CD4-positive, alpha-beta T cell treated with Interleukin-1 beta for 1 hour (primary cell): ENCODE measurements at places on chromosomes 11 and 22.

GRCh38 chr22:32097881-32098499, 54.9 kb downstream of the SLC5A1 start:
- no peak for DNase-seq

DNA sequence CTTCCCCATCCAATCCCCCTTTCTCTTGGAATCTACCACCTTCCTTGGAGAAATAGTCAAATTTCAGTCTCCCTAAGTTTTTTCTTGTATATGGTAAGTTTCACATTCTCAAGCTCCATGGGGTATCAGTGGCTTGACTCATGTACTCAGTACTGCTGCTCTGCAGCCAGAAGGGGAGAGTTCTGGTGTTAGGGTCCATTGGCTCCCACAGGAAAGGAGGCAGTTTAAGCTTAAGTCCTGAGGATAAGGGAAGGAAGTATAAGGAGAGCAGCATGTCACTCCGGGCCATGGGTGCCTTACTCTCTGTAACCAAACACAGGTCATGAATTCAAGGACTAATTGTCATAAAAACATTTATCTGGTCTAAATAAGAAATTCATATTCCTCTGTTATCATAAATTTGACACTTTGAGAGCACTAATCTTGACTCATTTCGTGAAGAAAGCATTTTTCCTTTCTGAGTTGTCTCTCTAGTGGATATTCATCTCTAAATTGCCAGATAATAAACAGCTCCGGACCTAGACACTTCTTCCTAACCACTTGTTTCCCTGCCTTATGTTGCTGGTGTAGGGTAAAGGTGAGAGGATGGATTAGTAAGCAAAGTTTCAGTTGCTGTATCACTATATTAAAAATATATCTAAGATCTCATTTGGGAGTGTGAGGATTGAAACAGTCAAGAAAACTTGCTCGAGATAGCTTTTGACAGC, 20.1 kb upstream of the SORL1 start:
- DNase-seq = no peak

GRCh38 chr22:29080106-29080975, 7.5 kb downstream of the KREMEN1 start:
- no peak for DNase-seq

DNA sequence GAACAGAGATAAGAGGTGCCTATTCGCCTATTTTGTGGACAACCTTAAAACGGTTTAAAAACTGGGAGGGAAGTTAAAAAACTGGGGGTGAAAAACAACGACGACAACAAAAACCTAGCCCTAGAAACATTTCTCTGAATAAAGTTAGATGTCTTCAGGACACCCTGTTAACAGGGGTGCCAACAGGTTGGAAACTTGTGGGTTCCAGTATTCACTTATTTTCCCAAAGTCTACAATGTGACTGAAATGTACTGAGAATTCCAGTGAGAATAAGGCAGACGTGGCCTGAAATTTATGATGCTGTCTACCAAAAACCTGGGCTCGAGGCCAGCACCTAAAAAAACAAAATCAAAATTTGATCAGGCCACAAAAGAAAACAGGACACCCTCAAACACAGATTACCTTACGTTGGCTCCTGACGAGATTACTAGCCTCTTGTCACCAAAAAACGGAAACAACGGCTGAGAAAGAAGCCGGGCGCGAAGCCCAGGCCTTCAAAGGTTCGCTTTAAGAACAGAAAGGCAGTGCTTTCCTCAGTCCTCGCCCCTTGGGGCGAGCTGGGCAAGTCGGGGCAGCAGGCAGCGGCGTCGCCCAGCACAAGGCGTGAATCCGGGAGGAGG, 906 bp downstream of the CCDC90B start:
- DNase-seq = no peak

GRCh38 chr11:119195680-119196079, 10.4 kb downstream of the NHERF4 start:
- DNase-seq = no peak

DNA sequence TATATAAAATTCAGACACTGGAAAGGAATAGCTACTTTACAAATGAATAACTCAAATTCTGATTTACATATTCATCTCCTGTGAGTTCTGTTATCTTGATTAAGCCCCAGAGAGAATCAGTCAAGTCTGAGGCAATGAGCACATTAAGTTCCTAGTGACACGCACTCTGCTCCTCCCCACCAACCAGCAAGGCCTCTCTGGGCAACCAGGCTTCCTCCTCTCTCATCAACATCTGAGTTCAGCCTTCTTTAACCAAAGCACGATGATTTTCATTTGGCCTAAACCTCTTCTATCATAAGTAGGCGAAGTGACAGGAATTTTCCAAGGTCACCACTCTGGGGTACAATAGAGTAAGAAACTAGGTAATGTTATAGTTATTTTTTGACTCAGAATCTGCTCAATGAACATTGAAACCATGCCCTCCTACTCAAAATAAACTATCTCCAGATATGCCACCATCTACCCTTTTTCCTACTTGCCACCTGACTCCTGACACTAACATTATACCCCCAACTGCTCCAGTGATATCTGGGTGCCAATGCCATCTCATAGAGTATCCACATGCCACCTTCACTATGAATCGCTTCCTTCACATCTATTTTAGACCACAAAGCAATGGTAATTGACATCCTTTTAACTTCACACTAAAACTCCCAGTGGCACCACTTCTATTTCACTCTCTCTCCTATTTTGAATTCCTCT, 114.8 kb downstream of the FAM76B start:
- no peak for DNase-seq

GRCh38 chr11:103714246-103714645, 322.2 kb upstream of the DDI1 start:
- no peak for DNase-seq

DNA sequence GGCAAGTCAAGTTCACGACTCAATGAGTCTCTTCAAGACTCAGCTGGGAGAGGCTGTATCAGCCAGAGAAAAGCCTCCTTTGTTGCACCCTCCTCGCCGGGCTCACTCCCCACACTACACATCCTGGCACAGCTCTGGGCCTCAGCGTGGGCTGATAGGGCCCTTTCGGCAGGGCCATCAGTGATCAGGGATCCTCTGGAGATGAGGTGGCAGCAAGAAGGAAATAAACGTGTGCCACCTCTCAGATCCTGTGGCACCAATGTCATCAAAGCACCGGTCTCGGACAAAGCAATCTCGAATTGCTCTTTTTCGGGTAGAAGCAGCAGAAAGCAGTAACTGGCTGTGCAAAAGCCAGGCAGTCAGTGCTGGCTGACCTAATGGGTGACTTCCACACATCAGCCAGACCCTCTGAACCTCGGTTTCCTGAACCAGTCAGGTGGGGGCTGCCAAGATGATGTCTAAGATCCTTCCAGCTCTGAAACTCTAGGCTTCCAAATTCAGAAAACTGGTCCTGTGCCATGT, 2.1 kb downstream of the EHD1 start:
- no peak for DNase-seq

DNA sequence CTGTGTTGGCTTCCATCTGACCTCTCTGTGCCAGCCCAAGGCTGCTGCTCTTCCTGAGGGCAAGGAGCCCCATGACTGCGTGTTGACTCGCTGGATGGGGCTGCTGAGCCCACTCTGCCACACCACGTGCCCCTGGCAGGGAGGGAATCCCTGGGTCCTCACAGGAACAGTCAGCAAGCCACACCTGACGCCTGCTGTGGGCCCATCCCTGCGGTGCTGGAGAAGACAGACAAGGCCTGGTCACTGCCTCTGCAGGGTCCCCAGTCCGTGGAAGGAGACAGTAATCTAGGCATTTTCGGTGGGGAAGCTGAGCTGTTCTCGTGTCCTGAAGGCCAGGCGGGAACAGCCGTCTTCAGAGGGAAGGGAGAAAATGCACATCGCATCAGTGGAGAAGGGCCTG, 10.6 kb upstream of the PPP6R3 start:
- DNase-seq = no peak

GRCh38 chr11:123211149-123211852, 16.3 kb upstream of the CLMP start:
- DNase-seq = no peak

DNA sequence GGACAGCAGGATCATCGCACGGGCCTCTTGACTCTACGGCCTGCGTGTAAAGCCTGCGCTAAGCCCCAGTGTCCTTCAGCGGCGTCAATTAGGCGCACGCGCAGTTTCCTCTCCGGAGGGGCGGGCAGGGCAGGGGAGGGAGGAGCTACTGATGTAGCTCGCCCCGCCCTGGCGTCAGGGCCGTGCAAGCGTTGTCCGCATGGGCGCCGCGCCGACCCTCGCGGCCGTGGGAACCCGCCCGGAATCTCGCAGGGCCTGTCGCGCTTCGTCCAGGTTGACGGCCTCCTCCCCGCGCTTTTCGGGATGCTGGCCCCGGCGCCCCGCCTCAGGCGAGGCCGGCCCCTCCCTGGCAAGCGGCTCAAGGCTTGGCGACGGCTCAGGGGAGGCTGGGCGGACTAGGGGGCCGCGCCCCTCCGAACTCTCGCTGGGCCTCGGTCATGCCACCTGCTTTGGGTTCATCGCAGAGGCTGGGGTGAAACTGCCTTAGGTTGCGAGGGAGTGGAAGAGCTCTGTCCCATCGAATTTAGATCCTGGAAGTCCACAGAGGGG, 61.1 kb downstream of the ST3GAL4 start:
- peak; percentile 71 for DNase-seq

- no peak for DNase-seq
These were observed 386.5 kb downstream of the SOX6 start for GRCh38 chr11:15969701-15970329.

- DNase-seq = peak; percentile 72
These were observed at the start of gene LGALS1 for GRCh38 chr22:37674951-37675929. LGALS1 (plus strand) TSS chr22:37675636; CDS start chr22:37675703, 67 bp downstream.

DNA sequence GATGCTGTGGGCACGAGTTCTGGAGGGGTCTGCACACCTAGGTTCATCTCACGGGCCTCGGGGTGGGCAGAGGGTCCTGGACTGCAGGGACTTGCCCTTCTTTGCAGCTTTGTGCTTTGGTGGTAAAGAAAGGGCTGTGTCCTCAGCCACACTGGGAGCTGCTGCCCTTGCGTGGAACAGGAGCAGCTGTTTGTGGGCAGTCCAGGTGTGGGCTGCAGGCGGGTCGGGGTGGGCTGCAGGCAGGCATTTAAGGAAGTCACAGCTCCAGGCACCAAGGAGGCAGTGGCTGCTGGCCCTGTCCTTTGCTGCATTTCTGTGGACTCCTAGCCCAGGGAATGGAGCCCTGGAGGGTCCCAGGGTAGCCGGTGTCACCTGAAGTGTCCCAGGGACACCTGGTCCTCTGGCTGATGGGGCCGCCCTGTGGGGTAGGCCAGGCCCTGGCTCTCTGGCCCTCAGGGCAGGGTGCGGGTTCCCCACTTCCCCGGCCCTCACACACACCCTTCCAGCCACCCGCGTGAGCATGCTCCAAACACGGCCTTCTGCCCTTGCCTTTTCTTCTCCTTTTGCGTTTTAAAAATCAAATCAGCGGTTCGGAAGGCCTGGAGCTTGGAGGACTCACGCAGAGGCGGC, 1240.3 kb downstream of the BRD1 start:
- DNase-seq = no peak

DNA sequence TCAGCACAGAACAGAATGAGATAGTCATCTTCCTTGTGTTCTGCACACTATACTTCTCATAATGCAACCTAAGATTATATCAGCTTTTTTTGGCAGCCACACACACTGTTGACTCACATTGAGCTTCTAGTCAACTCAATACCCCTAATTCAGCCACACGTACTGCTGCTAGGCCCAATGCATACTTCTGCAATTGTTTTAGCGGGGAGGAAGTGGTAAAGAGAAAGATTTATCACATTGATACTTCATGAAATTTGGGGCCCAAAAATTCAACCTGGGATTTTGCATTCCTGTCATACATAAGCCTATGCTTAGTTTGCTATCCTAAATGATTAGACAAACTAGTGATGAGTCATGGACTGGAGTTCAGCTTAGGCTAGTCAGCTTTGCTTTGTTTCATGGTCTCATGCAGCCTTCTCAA, 8.6 kb upstream of the UPB1 start:
- no peak for DNase-seq

- no peak for DNase-seq
These were observed 734 bp upstream of the TMEM123 start for GRCh38 chr11:102453302-102453695.

- no peak for DNase-seq
These were observed 36.8 kb upstream of the RBFOX2 start for GRCh38 chr22:36065462-36065774.

DNA sequence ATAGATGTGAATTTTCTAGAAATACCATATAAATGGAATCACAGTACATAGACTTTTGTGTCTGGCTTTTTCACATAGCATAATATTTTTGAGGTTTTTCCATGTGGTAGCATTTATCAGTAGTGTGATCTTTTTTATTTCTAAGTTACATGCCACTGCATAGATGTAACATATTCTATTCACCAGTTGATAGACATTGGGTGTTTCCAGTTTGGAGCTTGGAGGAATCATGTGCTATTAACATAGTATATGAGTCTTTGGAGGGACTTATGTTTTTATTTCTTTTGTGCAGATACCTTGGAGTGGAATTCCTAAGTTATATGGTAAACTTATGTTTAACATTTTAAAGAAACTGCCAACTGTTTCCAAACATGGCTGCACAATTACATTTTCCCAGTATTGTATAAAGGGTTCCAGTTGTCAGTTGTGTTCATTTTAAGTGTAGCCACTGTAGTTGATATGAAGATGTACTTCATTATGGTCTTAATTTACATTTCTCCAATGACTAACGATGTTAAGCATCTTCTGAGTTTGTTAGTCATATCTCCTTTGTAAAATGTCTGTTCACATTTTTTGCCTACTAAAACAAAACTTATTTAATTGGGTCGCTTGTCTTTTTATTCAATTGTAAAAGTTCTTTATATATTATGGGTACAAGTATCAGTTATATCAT, 145.7 kb upstream of the TRPC6 start:
- DNase-seq = no peak

- DNase-seq = no peak
These were observed 64.0 kb upstream of the RAB1B start for GRCh38 chr11:66204412-66204811.

- DNase-seq = no peak
These were observed 95.1 kb upstream of the PLET1 start for GRCh38 chr11:112355726-112356125.

DNA sequence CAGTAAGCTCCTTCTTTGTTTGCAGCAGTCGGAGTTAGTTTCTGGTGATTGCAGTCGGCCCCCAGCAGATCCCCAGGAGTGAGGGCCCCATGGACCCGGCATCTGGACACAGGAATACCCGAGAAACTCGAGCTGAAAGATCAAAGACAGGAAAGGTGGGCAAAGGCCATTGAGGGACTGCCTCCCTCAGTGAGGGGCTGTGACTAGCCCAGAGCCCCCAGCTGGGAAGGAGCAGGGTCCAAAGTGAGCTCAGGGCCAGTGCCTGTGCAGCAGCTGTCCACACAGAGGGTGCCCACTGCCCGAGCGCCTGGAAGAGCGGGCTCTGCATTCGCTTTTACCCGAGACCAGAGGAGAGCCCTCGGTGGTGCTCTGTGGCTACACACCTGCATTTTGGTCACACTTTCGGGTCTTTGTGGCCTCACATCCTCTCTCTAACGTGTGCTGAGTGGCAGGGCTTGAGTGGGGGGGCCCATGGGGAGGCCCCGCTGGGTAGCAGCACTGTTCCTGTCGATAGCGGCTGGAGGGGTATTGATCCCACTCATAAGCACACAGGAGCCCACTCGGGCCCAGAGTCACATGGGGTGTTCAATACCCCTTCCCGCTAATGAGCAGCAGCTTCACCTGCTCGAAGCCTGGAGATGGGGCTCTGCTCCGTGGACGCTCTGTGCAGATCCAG, 532.9 kb downstream of the TBC1D22A start:
- DNase-seq = no peak

- no peak for DNase-seq
These were observed 145.0 kb upstream of the RAG2 start for GRCh38 chr11:36743039-36743438.
